Chondrocyte (in vitro differentiated cells): ENCODE measurements at places on chromosomes 11 and 22. TPM values are rescaled to one million over a fixed set of nuclear protein-coding genes. Genes with fewer than 3 reads are reported as not detected.

GRCh38 chr22:44869196-44869595 is 116.8 kb downstream of the ARHGAP8 start:
- DNase-seq: no peak

DNA sequence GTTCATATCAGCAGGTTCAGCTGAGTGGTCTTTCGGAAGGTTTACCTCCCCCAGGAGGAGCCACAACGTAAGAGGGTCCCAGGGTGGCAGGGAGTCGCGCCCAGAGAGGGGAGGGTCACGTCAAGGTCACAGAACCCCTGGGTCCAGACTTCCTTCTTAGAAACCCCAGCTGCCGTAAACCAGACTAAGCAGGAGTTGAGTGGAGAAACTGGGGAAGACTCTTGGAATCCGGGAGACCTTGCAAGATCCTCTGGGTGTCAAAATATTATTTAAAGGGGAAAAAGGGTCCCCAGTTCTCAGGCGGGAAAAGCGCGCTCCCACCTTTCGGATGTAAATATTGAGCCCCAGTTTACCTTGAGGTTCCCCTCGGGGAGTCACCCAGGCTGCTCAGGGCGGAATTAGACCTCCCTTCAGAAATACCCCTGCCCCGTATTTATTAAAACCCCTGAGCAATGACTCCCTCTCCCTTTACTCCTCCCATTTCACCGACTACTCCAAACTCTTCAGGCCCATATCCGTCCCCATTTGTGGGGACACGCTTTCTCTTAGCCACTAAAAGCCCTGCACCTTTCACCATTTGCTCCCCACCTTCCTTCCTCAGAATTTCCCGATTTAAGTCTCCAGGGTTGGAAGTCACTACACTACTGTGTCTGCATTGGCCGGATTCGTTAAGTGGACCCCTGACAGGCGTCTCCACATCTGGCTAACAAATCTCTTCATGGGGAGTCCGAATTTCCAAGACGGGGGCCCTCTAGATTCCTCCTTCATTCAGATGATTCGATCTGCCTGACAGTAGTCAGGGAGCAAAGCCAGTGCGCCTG is 4.2 kb downstream of the SLC17A6 start:
- DNase-seq: no peak

GRCh38 chr11:46391578-46392420 is at the start of gene CHRM4:
TSS of gene CHRM4 (minus strand) at chr11:46391776. CDS start at chr11:46386557, 5,219 bp downstream.
- DNase-seq: no peak

GRCh38 chr11:75969626-75970308 is 154.8 kb downstream of the UVRAG start:
- no peak for DNase-seq

DNA sequence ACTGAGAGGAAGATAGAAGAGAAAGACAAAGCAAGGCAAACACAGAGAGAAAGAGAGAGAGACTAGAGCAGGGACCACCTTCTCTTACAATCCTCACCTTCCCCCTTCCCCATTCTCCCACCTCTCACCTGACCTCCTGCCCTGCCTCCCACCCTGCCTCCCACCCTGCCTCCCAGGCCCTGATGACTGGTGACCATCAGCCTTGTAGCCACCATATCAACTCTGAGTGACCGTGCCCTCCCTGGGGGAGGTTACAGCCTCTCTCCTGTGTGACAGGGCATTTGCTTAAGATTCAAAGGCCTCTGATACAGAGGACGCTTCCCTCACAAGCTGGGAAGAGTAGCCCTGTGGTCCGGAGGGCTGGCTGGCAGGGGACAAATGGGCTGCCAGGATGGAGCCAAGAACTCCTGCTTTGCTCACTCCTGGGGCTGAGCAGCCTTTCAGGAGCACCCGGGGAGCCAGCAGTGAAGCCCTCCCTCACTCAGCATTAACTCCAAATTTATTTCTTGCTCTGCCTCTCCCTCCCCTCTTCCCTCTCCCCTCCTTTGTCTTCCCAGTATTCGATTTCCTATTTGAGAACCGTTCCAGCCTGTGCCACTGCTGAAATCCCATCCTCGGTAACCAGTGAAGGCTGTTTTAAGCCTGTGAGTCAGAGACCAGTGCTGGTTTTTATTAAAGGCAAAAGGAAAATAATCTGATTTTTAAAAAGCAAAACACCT is 125.2 kb upstream of the SYT13 start:
- no peak for DNase-seq

- no peak for DNase-seq
Observed at GRCh38 chr11:37558619-37559210, 960.7 kb upstream of the RAG2 start.

GRCh38 chr11:120513436-120514315 is 2.1 kb downstream of the GRIK4 start:
- no peak for DNase-seq

GRCh38 chr11:114892381-114893197 is 214.3 kb downstream of the NXPE2 start:
- DNase-seq: no peak

GRCh38 chr22:27576413-27576812 is 225.1 kb downstream of the MN1 start:
- DNase-seq: no peak

CRYBB2 gene
- not detected in 3 replicates for total RNA-seq

TRIM51G gene
- not detected in 3 replicates for total RNA-seq

HBB gene
- not detected in 3 replicates for total RNA-seq

SLC1A2 gene
- total RNA-seq: 0.10 to 1.1 TPM (median 0.26 TPM) in 3 replicates

NRIP3 gene
- total RNA-seq: 1.6 to 3.5 TPM (median 2.9 TPM) in 3 replicates
